ENCODE measurements at places on chromosomes 5 and 9. TPM values are rescaled to one million over a fixed set of nuclear protein-coding genes. Genes with fewer than 3 reads are reported as not detected.

The NRG2 gene
- 2.3 TPM for total RNA-seq

The ARHGEF39 gene
- total RNA-seq: 5.5 TPM

The IRF1 gene
- total RNA-seq: 8.3 TPM

The SLC4A9 gene
- not detected for total RNA-seq

The GRM6 gene
- not detected for total RNA-seq

All from esophagus squamous epithelium (tissue), 5 donors.